ENCODE measurements at places on chromosomes 2 and 18.

DNA sequence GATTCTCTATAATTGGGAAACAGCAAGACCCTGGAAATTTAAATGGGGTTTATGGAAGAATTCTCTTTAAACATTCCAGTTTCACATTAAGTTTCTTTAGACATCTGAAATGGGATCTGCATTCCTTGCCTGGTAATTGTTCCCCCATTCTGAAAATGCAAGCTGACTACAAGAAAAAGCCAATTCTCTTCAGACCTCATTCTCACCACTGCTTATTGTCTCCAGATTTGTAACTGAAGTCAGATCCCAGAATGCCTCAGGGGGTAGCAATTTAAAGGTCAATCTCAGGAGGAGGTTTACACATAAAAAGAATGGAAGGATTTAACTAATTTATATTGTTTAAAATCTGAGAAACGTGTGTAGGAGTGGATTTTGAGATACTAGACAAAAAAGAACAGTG, 41.2 kb downstream of the COL3A1 start:
- DNase-seq: no peak

DNA sequence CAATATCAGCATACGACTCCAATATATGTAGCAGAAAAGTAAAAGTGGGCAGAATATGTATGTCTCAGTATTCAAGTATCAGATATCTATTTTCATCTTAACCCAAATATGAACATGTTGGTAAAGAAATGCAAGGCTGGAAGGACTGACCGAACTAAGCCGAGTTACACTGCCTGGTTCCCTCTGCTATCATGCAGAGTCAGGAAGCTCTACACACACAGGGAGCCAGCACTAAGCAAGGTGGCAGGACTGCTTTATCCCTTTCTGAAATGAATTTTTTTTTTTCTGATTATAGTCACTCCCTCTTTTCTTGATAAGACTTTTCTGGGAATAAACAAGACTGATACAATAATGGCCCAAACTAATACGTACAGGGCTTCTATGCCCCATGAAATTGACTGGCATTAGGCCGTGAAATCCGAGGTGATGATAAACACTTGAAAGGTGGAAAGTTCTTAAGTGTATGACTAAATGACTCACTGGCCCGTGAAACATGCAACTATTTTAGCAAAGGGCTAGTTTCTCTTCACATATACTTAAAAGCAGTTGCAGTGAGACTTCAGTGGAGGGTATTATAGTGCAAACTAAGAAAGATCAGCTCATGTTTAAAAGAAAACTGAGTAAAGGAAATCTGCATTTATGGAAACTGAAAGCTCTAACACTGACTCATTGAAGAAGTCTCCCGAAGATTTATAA, 14.9 kb downstream of the DPP4 start:
- no peak for DNase-seq

GRCh38 chr2:240876035-240876474, 7.4 kb downstream of the AGXT start:
- DNase-seq: no peak

- no peak for DNase-seq
Observed at GRCh38 chr2:27495840-27496356, 741 bp upstream of the GCKR start.

DNA sequence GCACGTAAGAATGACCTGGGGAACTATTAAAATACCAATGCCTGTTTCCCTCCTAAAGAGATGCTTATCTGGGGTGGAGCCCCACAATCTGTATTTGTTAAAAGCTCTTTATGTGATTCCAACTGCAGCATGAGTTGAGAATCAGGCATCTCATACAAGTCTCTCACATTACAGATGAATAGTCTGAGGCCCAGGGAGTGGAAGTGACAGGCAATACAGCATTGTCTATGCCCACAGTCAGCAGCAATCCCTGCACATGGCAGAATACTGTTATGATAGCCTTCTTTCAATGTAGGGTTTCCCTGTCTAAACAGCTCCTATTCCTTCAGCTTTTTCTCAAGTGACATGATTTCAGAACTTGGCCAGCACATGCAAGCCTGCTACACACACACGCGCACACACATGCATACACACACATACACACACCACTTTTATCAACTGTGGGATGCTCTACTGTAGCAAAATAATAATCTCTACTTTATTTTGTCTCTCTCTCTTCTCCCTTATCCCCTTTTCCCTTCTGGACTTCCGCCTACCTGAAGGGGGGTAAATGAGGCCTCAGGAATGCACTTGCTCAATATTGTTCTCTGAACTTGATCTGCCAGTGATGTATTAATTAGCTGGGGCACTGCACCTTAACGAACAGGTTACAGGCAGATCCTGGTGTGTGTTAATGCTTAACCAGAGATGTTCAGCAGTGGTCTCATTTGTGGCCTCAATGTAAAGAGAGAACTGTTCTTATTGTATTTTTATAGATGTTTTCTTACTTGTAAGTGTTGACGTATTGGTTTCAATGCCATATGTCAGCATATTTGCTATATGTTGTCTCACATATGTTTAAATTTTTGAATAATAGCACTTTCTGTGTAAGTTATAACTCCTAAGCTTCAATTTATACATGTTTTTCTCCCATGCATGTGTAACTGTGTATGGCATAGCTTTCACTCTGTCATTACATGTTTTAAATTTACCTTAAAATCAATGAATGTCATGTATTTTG, 116.0 kb downstream of the SETBP1 start:
- DNase-seq: no peak

DNA sequence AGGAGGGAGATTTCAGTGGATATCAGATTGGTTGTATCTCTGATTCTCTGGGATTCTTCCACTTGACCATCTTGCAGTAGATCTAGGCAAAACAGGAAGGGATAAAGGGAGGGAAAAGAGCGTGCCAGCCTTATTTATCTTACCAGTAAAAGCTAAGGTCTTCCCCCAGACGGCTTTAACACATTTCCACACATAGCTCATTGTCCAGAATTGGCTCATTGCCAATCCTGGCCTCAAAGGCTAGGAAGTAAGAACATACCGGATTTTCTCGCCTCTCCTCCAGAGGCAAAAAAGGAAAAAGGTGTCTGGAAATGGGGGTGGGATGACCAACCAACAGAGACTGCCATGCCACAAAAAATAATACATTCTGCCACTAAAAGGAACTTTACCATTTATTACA, 411.6 kb upstream of the NRP2 start:
- DNase-seq: no peak

DNA sequence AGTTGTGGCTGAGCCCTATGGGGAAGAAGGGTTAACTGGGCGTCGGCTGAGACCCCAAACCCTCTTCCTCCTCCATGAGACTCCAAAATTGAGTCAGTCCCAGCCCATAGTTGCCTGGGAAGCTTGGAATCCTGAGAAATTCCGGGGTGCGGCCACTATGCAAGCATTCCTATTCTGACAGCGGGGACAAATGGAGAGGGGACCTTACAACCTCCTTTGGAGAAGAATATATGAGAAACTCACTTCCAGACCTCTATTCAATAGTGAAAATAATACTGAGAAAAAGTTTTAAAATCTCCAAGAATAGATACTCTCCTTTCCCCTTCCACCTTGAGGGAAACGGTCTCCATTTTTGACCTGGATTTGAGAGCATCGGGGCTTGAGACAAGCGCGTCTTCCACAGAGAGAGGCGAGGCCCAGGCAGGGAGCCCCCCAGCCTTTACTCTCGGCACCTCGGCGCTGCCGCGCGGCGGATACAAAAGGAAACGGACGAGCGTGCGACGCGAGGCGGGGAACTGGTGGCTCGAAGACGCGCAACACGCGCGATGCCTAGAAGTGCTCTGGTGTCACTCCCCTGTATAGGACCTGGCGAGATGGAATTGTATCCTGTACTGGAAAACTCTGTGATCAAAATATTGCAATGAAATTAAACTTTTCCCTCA, 11.1 kb downstream of the NR4A2 start:
- DNase-seq: no peak

DNA sequence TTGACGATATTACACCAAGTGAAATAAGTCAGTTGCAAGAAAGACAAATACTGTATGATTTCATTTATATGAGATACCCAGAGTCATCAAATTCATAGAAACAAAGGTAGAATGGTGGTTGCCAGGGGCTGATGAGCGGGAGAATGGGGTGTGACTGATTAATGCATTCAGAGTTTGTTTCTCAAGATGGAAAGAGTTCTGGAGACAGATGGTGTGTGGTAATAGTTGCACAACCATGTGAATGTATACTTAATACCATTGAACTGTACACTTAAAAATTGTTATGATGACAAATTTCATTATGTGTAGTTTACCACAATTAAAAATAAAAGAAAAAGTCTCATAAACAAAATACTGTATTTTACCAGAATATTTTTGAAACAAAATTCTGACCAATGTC, 117.3 kb downstream of the PIGN start:
- DNase-seq: no peak

DNA sequence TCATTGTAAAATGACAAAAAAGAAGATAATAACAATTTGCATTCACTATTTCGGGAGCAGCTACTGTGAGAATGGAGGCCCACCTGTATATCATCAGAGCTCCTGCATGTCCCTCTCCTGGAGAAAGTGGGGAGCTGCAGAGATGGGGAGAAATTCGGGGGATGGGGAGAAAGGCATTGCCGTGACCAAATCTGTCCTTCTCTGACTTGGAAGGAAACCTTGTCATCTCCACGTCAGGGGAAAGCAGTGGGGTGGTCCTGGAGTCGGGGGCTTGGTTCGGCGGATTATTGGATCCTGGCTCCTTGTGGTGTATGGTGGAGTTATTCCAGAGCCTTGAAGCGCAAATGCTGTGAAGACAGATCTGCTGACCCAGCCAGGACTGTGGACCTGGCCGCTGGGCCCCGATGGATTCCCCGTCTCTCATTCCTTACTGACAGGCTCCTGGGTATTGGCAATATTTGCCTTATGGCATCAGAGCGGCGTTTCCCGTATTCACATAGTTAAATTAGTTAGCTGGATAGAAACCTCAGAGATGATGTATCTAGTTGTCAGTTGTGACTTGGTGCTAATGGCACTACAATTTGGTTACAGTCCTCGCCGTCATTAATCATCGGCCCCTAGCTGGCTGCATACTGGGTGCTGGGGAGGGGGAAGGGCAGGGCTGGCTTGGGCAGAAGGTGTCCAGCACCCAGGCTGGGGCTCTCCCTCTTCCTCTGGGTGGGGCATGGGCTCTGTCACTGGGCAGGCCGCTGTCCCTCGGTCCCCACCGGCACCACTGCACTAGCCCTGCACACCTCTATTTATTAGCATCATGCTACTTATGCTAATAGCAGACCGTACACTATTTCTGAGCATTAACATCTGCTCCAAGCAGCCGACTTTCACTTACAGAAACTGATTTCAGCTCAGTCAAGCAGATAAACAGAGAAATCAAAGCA, 31.7 kb downstream of the CELF4 start:
- DNase-seq: no peak

GRCh38 chr2:48469731-48470130, 60.2 kb upstream of the STON1 start:
- no peak for DNase-seq

DNA sequence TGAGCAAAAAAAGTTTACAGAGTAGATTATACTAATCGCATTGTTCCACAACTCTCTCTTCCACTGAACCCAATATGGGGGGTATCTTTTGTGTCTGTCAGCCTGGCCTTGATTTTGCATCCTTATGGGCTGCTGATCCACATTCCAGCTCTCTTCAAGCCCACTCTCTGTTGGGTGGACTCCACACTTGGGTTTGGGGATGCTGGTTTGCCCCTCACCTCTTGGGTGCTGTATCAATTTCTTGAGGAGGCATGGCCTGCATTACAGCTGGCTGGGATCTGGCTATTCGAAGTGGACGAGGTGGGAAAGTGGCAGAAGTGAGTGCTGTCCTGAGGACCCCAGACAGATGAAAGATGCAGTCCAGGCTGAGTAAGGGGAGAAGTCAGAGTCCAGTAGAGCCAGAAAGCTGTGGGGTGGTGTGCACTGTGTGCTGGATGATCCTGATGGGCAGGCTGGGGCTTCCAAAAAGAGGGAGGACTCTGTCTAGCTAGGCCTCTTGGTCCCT, 141.4 kb downstream of the CAPN13 start:
- no peak for DNase-seq

DNA sequence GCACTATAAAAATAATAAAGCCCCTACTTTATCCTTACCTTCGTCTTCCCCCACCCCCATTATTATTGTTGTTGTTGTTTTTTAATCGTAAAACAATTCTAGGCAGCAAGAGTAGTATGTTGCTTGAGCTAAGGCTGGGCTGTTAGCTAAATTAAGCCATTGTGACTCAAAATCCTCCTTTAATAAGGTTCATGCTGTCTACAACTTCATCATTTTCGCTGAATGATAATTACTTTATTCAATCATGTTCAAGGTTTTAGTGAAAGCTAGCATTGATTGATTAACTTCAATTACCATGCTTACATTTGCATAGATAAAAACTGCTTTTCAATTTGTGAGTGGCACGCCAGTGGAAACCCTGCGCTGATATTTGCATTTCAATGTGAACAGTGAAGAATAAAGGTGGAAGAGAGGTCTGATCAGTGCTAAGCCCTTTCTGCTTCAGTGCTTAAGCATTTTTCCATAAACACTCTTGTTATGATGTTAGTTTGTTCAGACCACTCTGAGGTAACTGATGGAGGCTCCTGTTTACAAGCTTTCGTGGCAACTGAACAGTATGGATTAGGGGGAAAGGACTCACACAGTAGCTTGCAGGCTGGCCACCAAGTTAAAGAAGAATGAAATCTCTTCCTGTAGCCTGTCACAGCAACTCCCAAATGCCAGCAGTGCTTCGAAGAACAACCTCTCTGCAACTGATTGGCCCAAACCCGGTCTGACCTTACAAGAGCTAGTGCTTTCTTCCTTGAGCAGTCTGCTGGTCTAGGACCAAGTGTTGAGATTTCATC, 156.8 kb downstream of the GPD2 start:
- no peak for DNase-seq

GRCh38 chr2:152542995-152543481, 174.2 kb downstream of the PRPF40A start:
- DNase-seq: no peak

DNA sequence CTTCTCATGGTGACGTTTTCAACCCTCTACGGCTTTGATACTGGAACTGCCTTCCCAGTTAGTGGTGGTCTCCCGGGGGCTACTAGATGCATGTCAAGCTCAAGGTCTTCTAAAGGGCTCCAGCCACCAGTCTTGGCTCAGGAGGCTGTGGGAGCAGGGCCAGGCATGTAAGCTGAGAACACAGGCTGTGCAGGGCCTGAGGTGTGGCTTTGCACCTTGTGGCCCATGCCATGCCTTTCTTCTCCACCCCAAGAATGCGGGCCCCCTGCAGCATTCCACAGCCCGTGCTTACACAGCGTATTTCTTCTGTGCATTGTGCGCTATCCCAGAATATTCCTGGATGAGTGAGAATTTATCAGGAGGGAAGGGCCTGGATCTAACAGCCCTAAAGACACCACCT, 144.9 kb downstream of the SEPTIN10 start:
- no peak for DNase-seq

- DNase-seq: no peak
Observed at GRCh38 chr2:59301466-59302402, 1060.6 kb upstream of the FANCL start.

DNA sequence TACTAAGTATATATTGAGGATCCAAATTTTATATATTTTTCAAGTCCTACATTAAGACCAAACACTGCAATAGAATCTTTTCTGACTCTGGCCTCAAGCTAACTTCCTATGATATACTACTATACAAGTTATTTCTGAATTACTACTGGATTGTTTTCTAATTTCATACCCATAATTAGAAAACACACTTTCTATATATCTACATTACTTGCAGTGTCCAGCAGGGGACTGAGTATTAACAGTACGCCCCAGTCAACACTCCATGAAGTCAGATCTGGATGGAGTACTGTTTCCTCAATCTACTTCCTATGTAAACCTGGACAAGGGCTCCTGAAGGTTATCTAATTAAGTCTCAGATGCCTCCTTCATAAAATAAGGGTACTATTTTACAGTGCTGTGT, 26.5 kb downstream of the RMP24 start:
- DNase-seq: no peak

All from activated CD8-positive, alpha-beta memory T cell treated with anti-CD3 and anti-CD28 coated beads for 4 hours (primary cell).